Calu3 (cell line): ENCODE measurements at places on chromosomes 7 and 10. TPM values are rescaled to one million over a fixed set of nuclear protein-coding genes. Genes with fewer than 3 reads are reported as not detected.

- no peak overlapping the region for H3K4me3 ChIP-seq
- H3K4me1 ChIP-seq = no peaks in the 10 kb centered on the region
- H3K36me3 ChIP-seq = peaks cover 5% of the 10 kb centered on the region
- no peak overlapping the region for H3K27ac ChIP-seq
- DNase-seq = no peak
These were observed 32.0 kb upstream of the ARMS2 start for GRCh38 chr10:122422266-122422989.

- H3K27me3 ChIP-seq = no peaks in the 10 kb centered on the region
- peaks cover 18% of the 10 kb centered on the region for H3K36me3 ChIP-seq
- no peak overlapping the region for H3K27ac ChIP-seq
- no peak for DNase-seq
These were observed 34.3 kb downstream of the CDCA7L start for GRCh38 chr7:21911341-21911875.

DNA sequence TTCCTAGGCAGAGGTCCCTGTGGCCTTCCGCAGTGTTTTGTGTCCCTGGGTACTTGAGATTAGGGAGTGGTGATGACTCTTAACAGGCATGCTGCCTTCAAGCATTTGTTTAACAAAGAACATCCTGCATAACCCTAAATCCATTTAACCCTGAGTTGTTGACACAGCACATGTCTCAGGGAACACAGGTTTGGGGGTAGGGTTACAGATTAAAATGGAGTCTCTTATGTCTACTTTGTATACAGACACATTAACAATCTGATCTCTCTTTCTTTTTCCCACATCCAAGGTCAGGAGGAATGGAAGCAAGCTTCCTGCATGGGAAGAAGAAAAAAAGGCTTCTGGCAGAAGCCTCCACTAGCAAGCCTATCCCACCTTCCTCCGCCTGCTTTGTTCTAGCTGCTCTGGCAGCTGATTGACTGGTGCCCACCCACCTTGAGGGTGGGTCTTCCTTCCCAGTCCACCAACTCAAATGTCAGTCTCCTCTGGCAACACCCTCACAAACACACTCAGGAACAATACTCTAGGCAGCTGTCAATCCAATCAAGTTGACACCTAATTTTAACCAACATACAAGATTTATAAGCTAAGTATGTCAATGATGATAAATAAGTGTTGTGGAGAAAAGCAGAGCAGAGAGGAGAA is 176.5 kb upstream of the CCZ1B start:
- no peak overlapping the region for H3K4me3 ChIP-seq
- no peak overlapping the region for H3K27ac ChIP-seq
- no peaks in the 10 kb centered on the region for H3K27me3 ChIP-seq
- no peaks in the 10 kb centered on the region for H3K4me1 ChIP-seq

GRCh38 chr10:61894133-61894532 is 7.4 kb upstream of the ARID5B start:
- DNase-seq = no peak
- H3K4me1 ChIP-seq = peaks cover 27% of the 10 kb centered on the region
- H3K4me3 ChIP-seq = no peak overlapping the region

DNA sequence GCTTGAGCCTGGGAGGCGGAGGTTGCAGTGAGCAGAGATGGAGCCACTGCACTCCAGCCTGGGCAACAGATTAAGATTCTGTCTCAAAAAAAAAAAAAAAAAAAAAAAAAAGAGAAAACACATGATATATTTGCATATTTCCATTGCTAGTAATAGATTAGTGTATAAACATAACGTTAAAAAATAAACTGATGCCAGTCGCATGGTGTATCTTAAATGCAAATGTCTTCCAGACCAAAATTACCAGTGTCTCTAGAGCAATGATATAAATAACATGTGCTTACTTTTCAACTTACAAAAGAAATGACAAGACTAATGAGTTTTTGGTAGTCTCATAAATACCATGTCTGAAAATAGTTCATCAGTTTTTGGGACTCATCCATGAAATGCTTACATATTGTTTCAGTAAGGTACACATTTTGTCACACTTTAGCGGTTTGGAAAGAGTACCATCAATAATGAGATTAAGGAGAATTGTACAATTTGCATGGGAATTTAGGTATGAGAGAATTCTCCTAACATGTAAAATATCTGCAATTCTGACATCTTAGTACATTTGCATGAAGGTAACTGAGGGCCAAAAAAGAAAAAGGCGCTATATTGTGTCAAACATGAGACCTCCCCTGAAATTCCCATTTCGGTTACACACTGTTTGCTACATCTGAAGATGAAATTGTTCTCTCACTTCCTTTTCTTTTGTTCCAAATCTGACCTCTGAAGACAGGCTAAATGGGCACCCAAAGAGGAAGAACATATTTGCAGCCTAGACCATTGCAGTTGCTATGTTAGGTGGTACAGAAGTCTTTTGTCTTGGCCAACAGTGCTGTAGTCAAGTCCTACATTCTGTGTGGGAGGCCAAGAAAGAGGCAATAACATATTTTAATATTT is 51.5 kb upstream of the PIP4K2A start:
- no peak overlapping the region for H3K4me3 ChIP-seq
- no peaks in the 10 kb centered on the region for H3K27me3 ChIP-seq
- no peaks in the 10 kb centered on the region for H3K36me3 ChIP-seq
- H3K4me1 ChIP-seq = no peaks in the 10 kb centered on the region
- no peak overlapping the region for H3K27ac ChIP-seq

The CYP2E1 gene
- total RNA-seq = 1.7 and 3.5 TPM in 2 replicates

The GSDME gene
- 9.4 and 11.9 TPM in 2 replicates for total RNA-seq
